ENCODE measurements at places on chromosomes 16 and 17.

DNA sequence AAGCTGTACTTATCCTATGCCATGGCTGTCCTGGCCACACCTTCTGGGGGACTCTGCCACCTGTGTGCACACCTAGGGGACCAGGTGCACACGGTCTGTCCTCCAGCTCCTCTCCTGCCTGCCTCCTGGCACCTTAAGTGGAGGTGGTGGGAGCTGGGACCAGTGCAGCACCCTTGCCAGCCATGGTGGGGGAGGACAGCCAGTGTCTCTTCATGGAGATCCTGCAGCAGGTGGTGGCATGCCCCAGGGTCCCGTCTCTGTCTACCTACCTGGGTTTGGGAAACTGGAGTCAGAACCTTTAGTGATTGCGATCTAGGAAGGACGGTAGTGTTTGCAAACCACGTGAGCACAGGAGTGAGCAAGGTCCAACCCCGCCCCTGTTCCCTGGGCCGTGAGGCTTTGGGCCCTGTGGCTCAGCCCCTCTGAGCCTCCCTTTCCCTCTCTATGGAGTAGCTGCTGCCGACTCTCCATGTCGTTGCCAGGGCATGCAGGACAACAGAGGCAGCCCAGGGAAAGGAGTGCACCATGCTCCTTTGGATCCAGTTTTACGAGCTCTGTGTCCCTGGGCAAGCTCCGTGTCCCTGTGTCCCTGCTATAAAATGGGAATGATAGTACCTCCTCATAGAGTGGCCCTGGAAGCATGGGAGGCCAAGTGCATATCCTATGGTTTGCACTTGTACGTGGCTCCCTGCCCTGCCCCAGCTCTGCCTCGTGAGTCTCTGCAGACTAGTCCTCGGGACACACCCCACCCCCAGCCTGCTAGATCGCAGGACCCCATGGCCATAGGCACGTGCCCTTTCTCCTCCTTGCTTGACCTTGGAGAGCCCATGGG lies 7.1 kb downstream of the ADGRG1 start:
- no peak for DNase-seq

GRCh38 chr17:81511554-81511803 lies 1.1 kb downstream of the ACTG1 start:
- DNase-seq = no peak

- DNase-seq = peak; percentile 31
These were observed 1.1 kb upstream of the HOXB7 start for GRCh38 chr17:48611681-48612455.

DNA sequence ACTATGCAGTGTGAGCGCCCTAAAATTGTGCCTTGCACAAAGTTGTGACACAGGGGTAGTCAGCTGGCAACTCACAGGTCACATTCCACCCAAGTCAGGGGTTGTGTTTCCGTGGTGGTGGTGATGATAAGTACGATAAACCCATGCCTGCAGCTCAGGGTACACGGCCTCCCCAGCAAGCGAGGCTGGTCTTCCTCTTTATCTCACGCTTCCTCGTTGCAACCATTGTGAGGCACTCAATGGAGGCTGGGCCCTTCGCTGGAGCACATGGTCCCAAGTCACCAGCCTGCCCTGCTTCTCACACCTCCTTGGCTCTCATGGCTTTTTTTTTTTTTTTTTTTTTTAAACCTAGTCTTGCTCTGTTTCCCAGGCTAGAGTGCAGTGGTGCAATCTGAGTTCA lies 307.5 kb downstream of the CPPED1 start:
- no peak for DNase-seq

- no peak for DNase-seq
These were observed 10.8 kb downstream of the TMEM235 start for GRCh38 chr17:78242024-78242742.

- no peak for DNase-seq
These were observed 183.9 kb upstream of the HSBP1 start for GRCh38 chr16:83623892-83624291.

- DNase-seq = no peak
These were observed 22.0 kb upstream of the TACO1 start for GRCh38 chr17:63578769-63579111.

DNA sequence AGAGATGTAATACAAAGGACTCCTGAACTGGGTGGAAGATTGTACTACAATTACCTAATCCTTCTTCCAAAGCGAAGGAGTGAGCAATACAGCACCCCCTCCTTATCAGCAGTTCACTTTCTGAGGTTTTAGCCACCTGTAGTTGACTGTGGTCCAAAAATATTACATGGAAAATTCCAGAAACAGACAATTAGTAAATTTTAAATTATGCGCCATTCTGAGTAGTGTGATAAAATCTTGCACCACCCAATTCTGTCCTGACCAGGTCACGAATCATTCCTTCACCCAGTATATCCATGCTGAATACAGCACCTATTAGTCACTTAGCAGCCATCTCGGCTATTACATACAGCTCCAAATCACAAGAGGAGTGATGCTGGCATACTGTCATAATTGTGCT lies 23.2 kb downstream of the VPS53 start:
- no peak for DNase-seq

DNA sequence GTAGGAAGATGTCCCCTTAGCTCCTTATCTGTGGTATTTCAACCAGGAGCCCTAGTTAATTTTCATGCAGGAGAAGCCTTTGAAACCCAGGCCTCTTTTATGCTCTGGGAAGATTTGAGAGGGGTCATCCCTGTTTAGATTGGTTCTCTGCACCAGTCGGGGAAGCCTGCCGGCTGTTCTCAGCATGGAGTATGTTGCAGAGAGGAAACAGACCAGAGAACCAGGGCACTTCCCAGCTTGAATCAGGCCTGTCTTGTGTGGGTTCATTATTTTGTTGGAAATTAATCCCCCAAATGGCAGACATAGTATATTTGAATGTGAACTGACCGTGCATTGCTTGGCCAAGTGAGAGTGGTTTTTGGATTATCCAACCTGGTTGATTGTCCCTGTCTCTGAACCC lies 1082.1 kb upstream of the RBFOX1 start:
- DNase-seq = peak; percentile 96

DNA sequence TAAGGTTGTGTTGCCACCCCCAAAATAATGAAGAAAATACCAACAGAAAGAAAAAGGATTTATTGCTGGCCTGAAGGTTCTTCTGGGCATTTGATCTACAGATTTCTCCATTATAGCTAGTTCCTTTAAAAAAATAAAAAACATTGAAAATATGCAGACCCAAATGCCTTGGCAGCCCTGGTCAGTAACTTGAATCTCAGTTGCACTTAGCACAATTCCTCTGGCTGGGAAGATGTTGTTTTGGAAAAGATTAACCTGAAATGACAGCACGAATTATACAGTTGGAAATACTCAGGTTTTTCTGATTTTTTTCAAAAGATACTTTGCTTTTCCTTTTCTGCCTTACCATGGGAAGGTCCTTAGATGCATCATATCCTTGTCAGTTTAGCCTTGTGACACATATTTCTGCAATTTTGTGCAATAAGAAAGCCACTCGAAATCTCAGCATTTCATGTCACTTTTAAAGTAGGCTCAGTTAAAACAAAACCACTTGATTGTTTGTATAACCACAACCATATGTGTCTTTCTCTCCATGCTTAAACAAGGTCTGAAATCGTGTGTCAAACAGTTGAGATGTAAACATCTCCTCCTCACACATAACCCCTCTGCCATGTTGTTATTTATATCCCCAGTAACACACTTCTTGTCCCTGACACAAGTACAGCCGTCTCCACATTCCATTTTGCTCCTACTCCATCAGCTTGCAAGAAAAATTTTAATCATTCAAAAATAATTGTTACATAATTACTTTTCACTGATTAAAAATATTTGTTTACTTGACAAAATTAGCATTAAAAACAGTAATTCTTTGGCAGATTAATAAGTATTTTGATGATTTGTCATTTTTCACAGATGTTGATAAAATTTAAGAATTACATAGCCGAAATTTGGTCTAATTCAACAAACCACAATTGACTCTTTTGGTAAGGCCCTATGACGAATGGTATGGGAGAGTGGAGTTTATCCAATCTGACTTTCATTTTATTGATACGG lies 61.1 kb downstream of the SIAH1 start:
- no peak for DNase-seq

- no peak for DNase-seq
These were observed 13.3 kb upstream of the SBK1 start for GRCh38 chr16:28279006-28279405.

DNA sequence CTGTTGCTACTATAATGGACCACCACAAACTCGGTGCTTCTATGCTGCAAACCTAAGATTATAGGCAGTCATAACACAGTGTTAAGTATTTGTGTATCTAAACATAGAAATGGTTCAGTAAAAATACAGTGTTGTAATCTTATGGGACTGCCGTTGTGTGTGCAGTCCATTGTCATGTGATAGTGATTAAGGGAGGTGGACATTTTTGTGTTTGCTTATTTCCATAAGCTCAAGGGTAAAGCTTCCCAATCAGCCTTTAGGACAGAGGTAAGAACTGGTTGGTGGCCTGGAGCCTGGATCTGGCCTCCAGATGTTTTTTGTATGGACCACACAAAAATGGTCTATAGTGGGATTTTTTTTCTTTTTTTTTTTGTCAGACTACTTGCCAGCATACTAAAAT lies 29.9 kb downstream of the WWOX start:
- no peak for DNase-seq

DNA sequence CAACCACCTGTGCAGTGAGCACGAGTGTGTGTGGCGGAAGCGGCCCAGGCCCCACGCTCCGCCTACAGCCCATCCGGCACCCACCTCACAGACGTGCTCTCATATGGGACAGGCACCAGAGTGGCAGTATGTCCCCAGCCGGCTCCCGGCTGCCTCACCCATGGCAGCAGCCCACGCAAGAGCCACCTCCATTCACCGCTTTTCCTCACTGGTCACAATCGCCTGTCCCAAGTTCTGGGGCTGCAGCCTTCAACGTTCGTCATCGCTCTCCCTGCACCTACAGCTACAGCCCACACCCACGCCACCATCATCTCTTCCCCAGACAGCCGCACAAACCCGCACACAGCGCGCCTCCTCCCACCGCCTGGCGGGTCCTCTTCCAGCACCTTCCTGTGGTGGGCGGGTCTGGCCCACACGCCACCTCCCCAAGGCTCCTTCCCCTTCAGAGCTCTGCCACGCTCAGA lies 17.5 kb upstream of the TRAP1 start:
- no peak for DNase-seq

- no peak for DNase-seq
These were observed 11.6 kb upstream of the GOSR2 start for GRCh38 chr17:46911311-46911710.

GRCh38 chr16:970386-970765 lies 408 bp downstream of the LMF1 start:
- no peak for DNase-seq

- DNase-seq = no peak
These were observed 41.9 kb upstream of the RBBP6 start for GRCh38 chr16:24497440-24497839.

- no peak for DNase-seq
These were observed 181.9 kb upstream of the CACNG5 start for GRCh38 chr17:66652840-66653507.

GRCh38 chr16:51236583-51236982 lies 85.5 kb upstream of the SALL1 start:
- DNase-seq = no peak

GRCh38 chr17:13885953-13886889 lies 183.1 kb upstream of the COX10 start:
- no peak for DNase-seq

DNA sequence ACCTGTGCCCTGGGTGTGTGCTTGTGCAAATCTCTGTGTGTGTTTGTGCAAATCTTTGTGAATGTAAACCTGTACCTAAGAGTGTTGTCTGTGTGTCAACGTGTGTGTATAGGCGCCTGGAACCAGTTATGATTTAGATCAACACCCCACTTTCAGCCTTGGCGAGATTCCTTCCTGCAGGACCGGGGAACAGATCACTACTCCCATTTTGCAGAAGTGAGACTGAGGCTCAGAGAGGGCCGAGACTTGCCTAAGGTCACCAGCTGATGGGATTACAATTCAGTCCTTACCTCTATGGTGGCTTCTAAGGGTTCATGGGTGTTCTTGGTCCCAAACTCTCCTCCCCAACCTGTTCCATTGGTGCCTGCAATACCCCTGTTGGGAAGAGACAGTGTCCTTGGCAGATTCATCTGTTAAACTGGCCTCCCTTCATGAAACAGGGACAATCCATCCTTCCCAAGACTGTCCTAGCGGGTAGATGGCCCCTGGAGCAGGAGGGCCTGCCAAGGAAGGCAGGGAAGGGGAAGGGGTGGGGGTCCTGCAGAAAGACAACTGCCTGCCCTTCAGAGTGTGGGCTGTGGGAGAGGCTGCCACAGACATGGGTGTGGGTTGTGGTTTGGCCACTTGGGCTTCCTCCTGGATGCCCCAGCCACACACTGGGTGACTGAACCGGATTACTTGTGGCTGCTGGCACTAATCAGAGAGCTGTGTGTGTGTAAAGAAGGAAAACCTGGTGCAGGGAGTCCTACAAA lies 6.9 kb upstream of the MAPK7 start:
- no peak for DNase-seq

DNA sequence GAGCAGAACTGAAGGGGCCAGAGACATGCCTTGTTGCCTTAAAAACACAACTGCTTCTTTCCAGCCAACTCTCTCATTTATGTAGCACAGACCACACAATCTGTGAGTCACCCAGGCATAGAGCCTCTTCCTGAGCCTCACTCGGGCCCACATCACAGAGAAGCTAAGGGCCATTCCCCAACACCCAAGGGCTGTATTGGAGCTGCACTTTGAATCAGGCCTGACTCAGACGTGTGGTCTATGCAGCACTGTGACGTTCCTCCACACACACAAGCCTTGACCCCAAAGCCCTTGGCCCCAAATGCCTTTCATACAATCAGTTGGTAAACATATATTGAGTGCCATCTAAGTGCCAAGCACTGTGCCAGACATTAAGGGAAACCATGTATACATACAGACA lies 308.9 kb upstream of the DYNLRB2 start:
- DNase-seq = no peak

GRCh38 chr17:40419559-40420331 lies 2.0 kb upstream of the TOP2A start:
- DNase-seq = no peak

DNA sequence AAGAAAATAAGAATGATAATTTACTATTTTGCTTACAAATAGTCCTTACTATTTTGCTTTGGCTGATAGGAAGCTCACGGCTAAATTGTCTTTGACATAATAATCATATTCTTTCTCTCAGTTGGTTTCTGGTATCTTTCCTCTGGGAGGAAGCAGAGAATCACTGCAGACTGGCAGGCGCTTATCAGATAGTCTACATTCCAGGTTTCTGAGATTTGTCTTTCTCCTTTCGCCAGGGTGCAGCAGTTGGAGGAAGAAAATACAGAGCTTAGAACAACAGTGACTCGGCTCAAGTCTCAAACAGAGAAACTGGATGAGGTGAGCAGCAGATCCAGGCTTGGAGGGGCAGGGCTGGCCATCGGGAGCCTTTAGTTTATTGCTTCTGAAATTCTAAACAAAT lies 136.1 kb downstream of the RAB11FIP4 start:
- DNase-seq = no peak
